ENCODE measurements at places on chromosomes 5 and 9. TPM values are rescaled to one million over a fixed set of nuclear protein-coding genes. Genes with fewer than 3 reads are reported as not detected.

The MSX2 gene
- total RNA-seq, result 0.35 TPM

The TMEM250 gene
- total RNA-seq, result 22.7 TPM

- H3K27me3 ChIP-seq, result no peaks in the 10 kb centered on the region
- H3K36me3 ChIP-seq, result no peaks in the 10 kb centered on the region
- H3K4me3 ChIP-seq, result no peak overlapping the region
- H3K4me1 ChIP-seq, result no peaks in the 10 kb centered on the region
- DNase-seq, result no peak
Measured at GRCh38 chr5:66789434-66789833, 193.2 kb downstream of the MAST4 start.

DNA sequence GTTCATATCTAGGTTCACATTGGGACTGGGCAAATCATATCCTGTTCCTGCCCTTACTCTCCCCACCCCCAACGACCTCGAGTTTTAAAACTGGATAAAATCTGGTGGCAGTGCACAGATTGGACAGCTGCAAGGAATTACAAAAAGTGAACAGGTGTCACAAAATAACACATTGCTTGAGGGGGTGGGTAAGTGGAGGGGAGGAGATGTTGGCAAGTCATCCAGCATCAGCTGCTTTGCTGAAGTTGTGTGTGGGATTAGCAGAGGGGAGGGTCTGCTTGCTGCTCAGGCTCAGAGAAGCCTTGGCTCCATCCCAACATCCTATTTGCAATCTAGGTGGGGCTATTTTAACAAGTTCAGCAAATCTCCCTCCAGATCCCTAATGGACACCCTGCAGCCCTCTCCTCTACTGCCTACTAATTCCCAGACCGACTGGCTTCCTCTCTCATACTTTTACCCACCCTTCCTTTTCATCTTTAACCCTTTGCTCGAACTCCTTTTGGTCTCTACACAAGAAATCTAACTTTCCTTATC, 39.8 kb upstream of the SLC24A2 start:
- H3K27me3 ChIP-seq, result no peaks in the 10 kb centered on the region
- peak; percentile 73 for DNase-seq
- H3K36me3 ChIP-seq, result no peaks in the 10 kb centered on the region
- no peak overlapping the region for H3K4me3 ChIP-seq

DNA sequence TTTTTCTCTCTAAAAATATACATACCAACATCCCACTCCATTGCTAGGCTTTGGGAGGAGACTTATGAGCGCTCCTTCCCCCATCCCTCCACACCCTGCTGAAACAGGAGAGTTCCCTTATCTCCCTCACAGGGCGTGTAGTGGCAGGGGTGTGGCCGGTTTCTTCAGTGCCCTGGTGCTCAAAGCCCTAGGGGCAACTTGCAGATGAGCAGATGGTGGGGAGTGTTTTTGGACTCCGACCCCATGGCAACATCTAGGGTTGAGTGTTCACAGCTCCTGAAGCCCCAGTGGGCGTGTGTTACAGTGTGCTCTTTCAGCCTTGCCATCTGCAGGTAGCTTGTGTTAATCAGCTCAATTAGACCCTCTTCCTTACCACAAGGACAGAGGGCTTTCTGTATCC, 409.5 kb downstream of the MAT2B start:
- no peak overlapping the region for H3K4me3 ChIP-seq
- no peaks in the 10 kb centered on the region for H3K36me3 ChIP-seq
- no peak for DNase-seq
- H3K27me3 ChIP-seq, result no peaks in the 10 kb centered on the region

The C9orf50 gene
- not detected for total RNA-seq
